ENCODE measurements at places on chromosomes 6 and 20.

DNA sequence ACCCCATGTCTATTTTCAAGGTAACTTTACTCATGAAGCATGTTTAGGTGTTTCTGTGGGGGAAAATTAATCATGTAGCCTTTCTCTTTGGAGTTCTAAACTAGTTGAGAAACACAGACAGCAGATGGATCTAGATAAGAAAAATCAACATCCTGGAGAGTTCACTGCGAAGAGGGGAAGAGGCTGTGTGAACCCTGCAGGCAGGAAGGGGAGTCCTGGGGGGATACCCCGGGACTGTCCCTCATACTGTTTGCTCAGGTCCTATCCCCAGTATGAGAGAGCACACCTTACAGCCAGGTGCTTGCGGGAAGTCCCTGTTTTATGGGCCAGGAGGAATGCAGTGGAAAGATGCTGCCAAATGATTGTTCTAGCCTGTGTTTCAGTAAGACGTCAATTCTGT, 32.7 kb downstream of the CHMP4B start:
- DNase-seq: peak; percentile 68

- no peak for DNase-seq
Measured at GRCh38 chr6:105510746-105511145, 107.9 kb upstream of the PREP start.

- peak; percentile 74 for DNase-seq
Measured at GRCh38 chr20:13996265-13996664, 949 bp downstream of the MACROD2 start.

GRCh38 chr6:101758368-101758767, 364.9 kb downstream of the GRIK2 start:
- DNase-seq: peak; percentile 45

DNA sequence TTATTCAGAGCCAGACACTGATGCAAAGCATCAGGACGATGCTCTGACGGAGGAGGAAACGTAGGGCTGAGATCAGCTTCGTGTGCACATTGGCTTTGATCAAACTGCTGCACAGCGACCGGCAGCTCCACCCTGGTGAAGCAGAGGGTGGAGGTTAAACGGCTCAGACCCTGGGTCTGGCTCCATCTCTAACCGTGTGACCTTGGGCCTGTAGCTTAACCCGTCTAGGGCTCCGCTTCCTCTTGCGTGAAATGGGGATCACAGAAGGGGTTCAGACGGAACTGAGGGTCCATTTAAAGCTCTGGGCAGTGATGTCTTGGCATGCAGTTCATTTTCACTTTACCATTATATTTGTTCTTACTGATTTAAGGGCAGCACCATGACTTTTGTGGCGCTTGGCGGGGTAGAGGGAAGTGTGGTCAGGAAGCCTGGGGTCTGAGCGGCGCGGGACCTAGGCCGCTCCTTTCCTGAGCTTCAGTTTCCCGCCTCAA, 644 bp downstream of the RBL1 start:
- peak; percentile 33 for DNase-seq

- no peak for DNase-seq
Measured at GRCh38 chr20:47368301-47368700, 11.8 kb upstream of the ZMYND8 start.

- no peak for DNase-seq
Measured at GRCh38 chr6:165081944-165082532, 227.4 kb downstream of the C6orf118 start.

- DNase-seq: no peak
Measured at GRCh38 chr6:31586599-31587281, 663 bp downstream of the LST1 start.

DNA sequence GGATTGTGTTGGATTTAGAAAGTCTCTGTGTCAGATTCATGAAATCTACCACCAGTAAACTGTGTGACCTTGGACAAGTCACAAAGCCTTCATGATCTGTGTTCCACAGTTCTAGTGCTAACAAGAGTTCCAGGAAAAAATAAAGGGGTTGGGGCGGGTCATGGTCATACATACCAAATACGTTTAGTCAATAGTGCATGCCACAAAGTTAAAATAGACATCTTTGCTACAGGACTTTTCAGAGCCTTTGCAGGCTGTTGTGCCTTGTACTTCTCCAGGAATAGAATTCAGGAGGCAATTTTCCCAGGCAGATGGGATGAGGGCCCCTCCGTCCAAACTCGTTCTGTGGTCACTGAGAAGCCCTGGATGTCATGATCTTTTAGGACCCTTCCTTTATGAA, 127.2 kb downstream of the EYA2 start:
- no peak for DNase-seq

GRCh38 chr20:45407067-45407745, 883 bp upstream of the DBNDD2 start:
- DNase-seq: peak; percentile 57

- DNase-seq: no peak
Measured at GRCh38 chr6:139325125-139325524, 33.3 kb upstream of the TXLNB start.

- DNase-seq: no peak
Measured at GRCh38 chr6:157325069-157325805, 1.9 kb upstream of the TMEM242 start.

GRCh38 chr6:45472382-45472781, 94.6 kb upstream of the SUPT3H start:
- no peak for DNase-seq

GRCh38 chr6:17871836-17872235, 115.6 kb downstream of the KIF13A start:
- DNase-seq: no peak

GRCh38 chr6:7468382-7469081, 72.9 kb upstream of the DSP start:
- peak; percentile 79 for DNase-seq

GRCh38 chr6:130032758-130033340, 14.5 kb downstream of the L3MBTL3 start:
- no peak for DNase-seq

DNA sequence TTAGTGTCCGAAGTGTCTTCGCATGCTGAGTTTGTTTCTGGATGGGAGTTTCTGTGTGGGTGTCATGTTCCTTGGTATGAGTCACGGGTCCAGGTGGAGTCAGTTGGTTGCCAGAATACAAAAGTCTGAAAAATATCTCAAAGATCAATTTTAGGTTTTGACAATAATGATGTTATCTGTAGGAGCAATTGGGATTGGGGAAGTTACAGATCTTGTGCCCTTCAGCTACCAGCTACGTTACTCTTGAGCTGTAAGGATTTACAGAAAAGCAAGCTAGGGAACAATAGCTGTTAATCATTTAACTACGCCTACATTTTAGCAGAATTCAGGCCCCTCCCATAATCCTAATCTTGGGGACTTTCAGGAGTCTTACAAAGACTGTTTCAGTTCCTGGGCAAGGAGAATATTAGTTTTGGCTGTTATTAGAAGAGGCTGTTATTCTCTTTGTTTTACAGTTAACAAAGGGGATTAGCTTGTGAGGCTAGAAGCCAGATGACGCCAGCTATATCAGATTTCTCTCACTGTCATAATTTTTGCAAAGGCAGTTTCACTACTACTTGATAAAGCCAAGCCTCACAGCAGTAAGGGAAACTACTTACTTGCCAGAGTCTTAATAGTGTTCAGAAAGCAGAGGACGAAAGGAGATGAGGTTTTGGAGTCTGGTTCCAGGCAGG, 15.4 kb upstream of the SLC22A16 start:
- DNase-seq: peak; percentile 2

GRCh38 chr20:23139524-23139923, 53.4 kb upstream of the CD93 start:
- DNase-seq: peak; percentile 91

GRCh38 chr6:112470376-112470775, 123.2 kb downstream of the RFPL4B start:
- no peak for DNase-seq

DNA sequence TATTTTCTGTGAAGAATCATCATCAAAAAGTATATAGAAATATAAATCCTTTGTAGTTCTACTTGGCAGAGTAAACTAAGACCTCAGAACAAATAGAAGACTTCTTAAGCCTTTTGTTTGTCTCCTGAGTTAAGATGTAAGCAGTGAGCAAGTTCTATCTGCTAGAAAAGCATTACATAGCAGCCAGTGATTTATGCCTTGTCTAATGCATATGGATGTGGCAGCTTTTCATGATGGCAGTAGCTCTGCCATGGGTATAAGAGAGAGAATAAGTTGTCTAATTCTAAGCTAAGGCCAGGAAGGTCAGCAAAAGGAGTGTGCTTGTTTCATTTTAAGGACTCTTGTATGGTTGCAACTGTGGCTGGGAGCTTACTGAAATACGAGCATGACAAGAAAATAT, 920.2 kb downstream of the GRIK2 start:
- DNase-seq: peak; percentile 6

GRCh38 chr20:37416848-37417616, 71.1 kb downstream of the SRC start:
- DNase-seq: no peak

GRCh38 chr6:137700751-137701477, 166.1 kb upstream of the TNFAIP3 start:
- DNase-seq: no peak

DNA sequence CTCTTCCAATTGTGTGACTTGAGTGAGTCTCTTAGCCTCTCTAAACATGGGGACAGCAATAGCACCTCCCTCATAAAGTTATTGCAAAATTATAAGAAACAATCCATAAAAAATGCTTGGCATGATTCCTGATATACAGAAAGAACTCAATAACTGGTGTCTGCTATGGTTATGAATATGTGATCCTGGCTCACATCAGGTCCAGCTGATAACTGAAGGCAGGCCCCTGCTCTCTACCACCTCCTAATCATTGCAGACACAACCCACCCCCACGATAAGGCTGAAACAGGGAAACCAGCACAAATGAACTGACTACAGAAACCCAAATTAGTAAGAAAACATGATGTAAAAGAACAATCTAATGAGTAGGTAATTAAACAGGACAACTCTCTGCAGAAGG, 5.4 kb downstream of the TRIM15 start:
- no peak for DNase-seq

DNA sequence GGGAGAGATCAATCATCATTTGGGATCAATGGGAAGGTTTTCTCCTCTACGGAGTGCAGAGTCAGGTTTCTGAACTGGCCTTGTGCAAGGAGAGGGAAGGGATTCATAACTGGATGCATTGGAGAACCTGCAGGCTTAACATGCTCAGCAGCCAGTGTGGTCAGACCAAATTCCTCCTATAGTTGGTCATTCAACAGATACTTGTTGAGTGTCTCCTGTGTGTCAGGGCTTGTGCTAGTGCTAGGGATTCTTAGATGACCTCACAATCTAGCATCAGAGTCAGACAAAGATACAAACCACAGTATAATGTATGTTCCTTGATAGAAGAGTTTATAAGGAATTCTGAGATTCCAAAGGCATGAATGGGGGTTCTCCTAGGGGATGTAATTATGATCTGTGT, 23.9 kb downstream of the RALY start:
- DNase-seq: no peak

GRCh38 chr6:167153521-167153959, 4.2 kb downstream of the GPR31 start:
- DNase-seq: no peak

DNA sequence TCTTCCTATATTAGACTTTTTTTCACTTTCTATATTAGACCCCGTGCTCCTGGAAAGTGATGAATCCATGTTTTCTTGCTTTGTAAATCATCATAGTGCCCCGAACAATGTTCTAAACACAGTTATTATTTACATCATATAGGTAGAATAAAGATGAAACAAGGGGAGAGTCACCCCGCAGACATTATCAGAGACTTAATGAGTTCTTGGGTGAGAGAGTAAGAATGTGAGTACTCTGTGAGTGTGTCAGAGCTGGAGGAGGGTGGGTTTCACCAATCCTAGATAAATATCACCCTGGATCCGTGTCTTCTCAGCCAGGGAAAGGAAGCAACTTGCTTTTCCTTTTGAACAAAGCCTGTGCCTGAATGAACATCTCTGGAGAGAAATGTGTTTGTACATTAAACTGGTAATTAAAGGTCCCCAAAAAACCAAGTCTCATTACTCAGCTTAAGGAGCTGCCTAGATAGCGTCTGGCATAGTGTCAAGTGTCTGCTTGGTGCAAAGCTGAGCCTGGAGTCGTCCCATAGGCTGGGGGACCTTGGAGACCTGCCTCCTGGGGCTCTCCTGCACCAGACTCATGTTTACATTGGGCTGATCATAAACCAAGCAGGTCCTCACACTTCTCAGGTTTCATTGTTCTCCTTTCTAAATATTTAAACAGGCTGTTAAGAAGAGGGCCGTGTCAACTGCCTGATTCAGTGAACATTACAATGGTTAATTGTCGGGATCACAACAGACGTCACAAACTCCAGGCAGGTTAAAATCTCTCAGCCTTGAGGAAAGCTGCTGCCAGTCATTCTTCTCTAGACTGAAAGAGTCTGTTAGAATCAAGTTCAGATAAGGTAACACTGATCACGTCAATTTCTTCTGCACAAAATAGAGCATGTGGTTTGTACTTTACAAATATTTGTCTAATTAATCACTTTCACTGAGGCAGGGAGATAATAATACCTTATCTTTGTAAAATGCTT, 179.7 kb upstream of the MYLIP start:
- DNase-seq: peak; percentile 99

DNA sequence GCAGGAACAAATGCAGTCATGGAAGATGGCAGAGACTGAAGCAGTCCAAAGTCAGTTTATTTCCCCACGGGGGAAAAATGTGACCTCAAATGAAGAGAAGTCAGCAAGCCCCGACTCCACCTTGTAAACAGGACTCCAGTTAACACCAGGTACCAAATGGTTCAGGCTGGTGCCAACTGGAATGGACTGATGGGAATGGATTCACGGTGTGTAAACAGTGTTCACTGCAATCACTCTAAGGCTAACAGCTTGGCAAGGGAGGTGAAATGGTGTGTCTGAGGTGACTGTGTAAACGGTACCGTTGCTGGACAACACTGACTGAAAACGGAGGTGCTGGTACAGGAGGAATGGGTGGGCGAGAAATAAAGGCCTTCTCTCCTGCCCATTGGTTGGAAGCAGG, 12.0 kb downstream of the PLAGL2 start:
- peak; percentile 21 for DNase-seq

DNA sequence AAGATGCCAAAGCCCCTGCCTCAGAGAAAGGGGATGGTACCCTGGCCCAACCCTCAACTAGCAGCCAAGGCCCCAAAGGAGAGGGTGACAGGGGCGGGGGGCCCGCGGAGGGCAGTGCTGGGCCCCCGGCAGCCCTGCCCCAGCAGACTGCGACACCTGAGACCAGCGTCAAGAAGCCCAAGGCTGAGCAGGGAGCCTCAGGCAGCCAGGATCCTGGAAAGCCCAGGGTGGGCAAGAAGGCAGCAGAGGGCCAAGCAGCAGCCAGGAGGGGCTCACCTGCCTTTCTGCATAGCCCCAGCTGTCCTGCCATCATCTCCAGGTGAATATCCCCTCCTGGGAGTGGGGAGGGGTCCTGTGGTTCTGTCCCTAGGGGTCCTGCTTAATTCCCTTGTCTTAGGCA, 1.1 kb downstream of the MYLK2 start:
- no peak for DNase-seq

- no peak for DNase-seq
Measured at GRCh38 chr6:34104186-34104585, 41.7 kb downstream of the GRM4 start.

DNA sequence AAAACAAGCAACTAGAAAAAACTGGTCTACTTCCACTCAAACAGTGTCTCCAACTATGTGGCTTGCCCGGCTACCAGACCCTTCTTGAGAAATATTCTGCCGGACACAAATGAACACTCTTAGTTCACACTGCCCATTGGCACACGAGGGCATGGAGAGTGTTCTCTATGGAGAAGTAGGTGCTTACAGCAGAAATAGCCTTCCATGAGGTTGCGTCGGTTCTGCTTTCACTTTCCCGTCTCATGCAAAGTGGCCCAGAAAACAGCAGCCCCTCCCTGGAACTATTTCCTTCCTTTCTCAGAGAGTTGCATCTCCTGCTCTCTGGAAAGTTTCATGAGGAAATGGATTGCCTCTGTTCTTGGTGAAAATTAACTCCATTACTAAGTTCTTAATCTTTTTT, 9.5 kb upstream of the HLA-DOA start:
- peak; percentile 15 for DNase-seq

- DNase-seq: peak; percentile 49
Measured at GRCh38 chr6:35469751-35470662, 1.8 kb downstream of the RPL10A start.
